ENCODE measurements at places on chromosomes 16 and 17.

- no peak for DNase-seq
Measured at GRCh38 chr17:42682722-42683403, 532 bp downstream of the CNTNAP1 start.

DNA sequence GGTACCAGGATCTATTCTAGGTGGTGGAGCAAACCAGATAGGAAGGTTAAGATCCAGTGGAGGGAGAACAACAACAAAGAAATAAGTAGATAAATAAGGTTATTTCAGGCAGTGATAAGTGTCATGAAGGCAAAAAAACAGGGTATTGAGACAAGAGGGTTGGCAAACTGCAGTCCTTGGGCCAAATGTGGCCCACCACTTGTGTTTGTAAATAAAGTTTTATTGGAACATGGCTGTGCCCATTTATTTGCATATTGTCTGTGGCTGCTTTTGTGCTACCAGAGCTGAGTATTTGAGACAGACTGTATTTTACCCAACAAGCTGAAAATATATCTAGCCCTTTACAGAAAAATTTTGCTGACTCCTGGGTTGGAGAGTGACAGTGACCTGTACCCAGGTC, 361.3 kb downstream of the XYLT1 start:
- no peak for DNase-seq

DNA sequence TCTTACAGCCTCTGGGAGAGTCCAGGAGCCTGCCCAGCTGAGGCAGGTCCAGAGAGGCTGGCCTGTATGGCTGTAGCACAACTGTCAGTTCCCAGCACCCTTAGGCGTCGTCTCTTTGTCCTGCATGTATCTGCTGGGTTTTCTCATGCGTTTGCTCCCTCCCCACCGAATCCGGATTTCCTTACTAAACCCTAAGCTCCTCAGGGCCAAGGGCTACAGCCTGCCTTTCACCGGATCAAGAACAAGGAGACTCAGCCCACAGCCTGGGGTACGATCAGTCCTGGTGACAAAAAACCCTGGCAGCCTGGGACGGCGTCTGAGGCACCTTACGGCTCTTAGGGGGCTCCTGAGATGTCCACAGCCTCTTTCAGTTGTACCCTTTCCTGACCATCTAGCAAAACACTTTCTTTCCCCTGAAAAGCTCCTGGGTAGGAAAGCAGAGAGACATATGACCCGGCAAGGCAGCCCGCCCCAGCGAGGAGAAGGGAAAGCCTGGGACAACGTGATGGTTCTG, 12.2 kb downstream of the HIC1 start:
- no peak for DNase-seq

GRCh38 chr16:924806-925205, 46.0 kb downstream of the LMF1 start:
- no peak for DNase-seq

GRCh38 chr16:9048302-9048700, 43.1 kb upstream of the HAPSTR1 start:
- no peak for DNase-seq

DNA sequence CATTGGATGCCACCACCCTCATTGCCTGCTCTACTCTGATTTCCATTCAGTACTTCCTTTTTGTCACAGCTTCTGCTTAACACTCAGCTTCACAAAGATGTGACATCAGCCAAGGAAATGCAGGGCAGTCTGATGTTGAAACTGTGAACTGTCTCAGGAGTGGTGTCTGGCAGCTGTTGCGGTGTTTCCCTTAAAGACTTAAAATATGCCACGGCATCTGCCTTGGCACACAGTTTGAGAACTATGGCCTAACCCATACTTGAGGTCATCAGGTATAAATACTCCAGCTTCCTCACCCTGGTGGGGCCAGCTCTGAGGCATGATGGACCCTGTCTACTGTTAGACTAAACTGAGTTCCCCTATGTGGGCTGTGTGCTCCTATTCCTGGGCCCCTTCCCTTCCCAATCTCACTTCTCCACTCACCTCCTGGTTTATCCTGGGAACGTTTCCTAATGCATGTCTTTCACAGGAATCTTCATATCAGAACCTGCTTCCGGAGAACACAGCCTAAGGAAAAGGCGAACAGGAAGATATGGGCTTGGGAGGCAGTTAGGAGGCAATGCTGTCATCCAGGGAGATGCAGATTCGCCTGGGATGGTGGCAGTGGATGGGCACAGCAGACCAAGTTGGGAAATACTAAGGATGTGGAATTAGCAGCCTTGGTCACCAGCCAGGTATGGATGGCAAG, 96.5 kb downstream of the WSCD1 start:
- DNase-seq: no peak

GRCh38 chr16:81901484-81901883, 109.8 kb downstream of the SDR42E1 start:
- no peak for DNase-seq

- no peak for DNase-seq
Measured at GRCh38 chr16:30895627-30896260, 670 bp upstream of the CTF1 start.

- no peak for DNase-seq
Measured at GRCh38 chr16:75792771-75793492, 66.6 kb upstream of the CPHXL start.

Measured in COLO829 (cell line).